Brain pericyte (primary cell): ENCODE measurements at places on chromosomes 2 and 18.

GRCh38 chr2:235352541-235352940, 141.3 kb upstream of the AGAP1 start:
- DNase-seq, result no peak

DNA sequence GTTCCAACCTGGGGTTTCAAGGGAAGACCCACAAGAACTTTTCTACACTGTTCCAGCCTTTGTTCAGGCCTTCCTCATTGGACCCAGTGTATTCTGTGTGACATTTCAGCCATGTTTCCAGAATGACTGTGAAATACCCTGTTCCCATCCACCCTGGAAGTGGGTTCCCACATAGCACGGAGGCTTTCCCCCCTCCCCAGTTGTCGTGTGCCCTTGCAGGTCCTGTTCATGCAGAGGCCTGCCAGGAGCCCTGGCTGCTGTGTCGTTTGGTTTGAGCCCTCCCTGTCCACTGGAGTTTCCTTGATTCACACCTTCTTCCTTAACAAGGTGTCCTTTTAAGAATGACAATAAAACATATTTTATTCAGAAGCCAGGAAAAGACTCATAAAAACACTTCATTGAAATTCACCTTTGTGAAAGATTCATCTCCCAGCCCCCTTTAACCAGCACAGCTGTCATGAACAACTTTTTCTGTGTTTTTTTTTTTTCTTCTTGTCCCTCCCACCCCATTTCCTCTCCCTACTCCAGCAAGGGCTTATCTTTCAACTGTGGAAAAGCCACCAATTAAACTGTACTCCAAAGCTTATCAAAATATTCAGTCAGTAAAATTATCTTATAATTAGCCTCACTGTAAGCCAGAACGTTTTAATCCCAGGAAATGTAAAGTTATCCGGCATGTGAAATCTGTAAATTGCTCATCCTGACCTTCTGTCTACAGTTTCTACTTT, 106.4 kb downstream of the ACOXL start:
- no peak for DNase-seq

- peak; percentile 53 for DNase-seq
Measured at GRCh38 chr18:44917216-44918141, 236.8 kb downstream of the SETBP1 start.

- DNase-seq, result no peak
Measured at GRCh38 chr2:230129343-230129742, 60.6 kb upstream of the SLC16A14 start.

DNA sequence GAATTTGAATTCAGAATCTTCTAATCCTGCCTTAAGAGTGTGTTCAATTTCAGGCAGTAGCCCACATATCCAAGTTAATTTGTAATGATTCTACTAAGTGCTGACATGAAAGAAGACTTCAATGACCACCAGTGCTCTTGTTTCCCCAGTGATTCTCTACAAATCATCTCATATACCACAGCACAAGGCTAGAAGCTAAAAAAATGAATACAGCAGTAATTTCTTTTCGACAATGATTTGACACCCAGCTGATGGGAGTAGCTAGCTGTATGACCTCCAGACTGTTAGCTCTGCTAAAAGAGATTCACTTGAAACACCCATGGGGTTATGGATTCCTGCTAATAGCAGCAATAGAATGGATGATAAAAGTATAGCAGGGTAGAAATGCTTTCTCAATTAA, 217.0 kb upstream of the TMEFF2 start:
- no peak for DNase-seq

DNA sequence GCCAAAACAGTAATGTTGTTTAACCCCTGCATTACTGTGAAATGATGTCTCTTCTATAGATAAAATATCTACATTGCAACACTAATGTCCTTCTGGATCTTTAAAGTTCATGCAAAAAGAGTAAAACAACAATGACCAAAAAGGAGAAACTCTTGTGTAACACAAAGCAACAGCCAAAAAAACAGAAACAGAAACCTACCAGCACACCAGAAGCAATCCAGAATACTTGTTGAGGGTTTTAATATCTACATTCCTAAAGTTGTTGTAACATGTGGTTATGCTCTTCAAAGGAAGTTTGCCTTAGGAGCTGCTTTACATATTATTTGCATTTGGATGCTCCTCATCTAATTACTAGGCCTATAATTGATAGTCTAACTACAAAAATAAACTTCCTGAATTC, 157.2 kb downstream of the BABAM2 start:
- no peak for DNase-seq
